ENCODE measurements at places on chromosomes 7 and 10. TPM values are rescaled to one million over a fixed set of nuclear protein-coding genes. Genes with fewer than 3 reads are reported as not detected.
A peak's percentile ranks its signal among the peaks of the same experiment; 100 is the strongest.

- H3K27me3 ChIP-seq: no peaks in the 10 kb centered on the region
- H3K4me1 ChIP-seq: peaks cover 11% of the 10 kb centered on the region
- DNase-seq: no peak
- H3K27ac ChIP-seq: no peak overlapping the region
- H3K4me3 ChIP-seq: no peak overlapping the region
Measured at GRCh38 chr7:129828989-129829736, 123.6 kb downstream of the UBE2H start.

DNA sequence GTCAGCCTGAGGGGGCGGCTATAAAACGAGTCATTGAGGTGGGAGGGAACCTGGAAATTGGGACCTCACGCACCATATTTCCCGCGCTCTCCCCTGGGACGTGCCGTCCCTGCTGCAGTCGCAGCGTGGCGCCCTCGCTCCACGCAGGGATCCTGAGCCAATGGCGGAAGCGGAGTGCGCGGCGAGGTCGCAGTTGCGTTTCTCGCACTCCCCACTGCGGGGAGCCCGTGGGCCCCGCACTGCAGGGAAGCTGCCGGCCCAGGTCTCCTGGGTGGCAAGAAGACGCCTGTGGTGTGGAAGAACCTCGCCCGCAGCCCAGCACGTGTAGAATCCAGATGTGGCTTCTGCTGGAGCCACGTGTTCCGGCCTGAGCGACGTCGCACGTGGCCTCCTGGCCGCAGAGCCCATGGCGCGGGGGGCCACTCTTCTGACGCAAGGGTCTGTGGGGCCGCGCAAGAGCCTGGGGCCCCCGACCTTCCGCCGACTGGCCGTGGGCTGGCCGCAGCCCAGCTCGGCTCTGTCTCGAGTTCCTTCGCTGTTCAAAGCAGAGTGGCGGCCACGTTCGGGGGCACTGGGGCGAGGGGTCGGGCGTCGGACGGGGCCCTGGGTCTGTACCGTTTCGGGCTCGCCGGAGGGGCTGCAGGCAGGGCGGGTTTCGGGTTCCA is 26.4 kb downstream of the HIF1AN start:
- no peak overlapping the region for H3K4me3 ChIP-seq
- no peak overlapping the region for H3K27ac ChIP-seq
- no peaks in the 10 kb centered on the region for H3K4me1 ChIP-seq
- H3K27me3 ChIP-seq: no peaks in the 10 kb centered on the region
- DNase-seq: peak; percentile 85

- no peak for DNase-seq
- H3K4me1 ChIP-seq: no peaks in the 10 kb centered on the region
- H3K27ac ChIP-seq: no peak overlapping the region
- H3K27me3 ChIP-seq: no peaks in the 10 kb centered on the region
- no peaks in the 10 kb centered on the region for H3K36me3 ChIP-seq
Measured at GRCh38 chr10:111439034-111439842, 362.4 kb downstream of the ADRA2A start.

DNA sequence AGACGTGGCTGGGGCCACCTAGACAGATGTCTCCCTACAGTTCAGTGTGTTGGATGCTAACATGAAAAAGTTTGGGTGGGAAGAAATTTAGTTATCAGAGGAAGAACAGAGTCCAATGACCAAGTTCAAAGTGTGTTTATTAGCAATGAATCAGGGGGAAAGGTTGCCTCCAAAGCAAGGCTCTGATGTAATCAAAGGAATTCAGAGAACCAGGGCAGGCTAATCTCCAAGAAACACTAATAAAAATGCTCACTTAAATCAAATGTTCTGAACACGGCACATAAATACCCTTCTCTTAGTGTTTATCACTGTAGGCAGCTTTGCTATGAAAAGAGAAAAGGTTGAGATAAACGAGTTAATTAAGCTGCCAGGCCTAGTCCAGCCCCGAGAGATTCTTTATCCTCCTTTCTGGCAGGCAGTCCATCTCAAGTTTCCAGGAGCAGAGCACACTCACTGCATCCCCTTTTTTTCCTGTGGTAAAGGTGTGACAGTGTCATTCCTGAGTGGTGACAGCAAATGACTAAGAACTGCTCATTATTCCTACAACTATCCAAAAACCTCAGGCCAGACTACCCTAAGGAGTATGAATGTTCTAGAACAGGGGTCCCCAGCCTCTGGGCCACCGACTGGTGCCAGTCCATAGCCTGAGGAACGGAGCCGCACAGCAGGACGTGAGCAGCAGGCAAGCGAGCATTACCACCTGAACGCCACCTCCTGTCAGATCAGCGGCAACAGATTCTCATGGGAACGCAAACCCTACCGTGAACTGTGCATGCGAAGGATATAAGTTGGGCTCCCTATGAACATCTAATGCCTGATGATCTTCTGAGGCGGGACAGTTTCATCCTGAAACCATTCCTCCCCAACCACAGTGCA is 66.9 kb upstream of the FHIP2A start:
- no peaks in the 10 kb centered on the region for H3K36me3 ChIP-seq
- H3K4me3 ChIP-seq: no peak overlapping the region
- H3K27me3 ChIP-seq: no peaks in the 10 kb centered on the region
- DNase-seq: no peak
- H3K27ac ChIP-seq: peak overlapping the region; percentile 11

GRCh38 chr10:119116326-119116951 is 12.5 kb downstream of the DENND10 start:
- peak overlapping the region; percentile 53 for H3K27ac ChIP-seq
- peaks cover 19% of the 10 kb centered on the region for H3K36me3 ChIP-seq

DNA sequence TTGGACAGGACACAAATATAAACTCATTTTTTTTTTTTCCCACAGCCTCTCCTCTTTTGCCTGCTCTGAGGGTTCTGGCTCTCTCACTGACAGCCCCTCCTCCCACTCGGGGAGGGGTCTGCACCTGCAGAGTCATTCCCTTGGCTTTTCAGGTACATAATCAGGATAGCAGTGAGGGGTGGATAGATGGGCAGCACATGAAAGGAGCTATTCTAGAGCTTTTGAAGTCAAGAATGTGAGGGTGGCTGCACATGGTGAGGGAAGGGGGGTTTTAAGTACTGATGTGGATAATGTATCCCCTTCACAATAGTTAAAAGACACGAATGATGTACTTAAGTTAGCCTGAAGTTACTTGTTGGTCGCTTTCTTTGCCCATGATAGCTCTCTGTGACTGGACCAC is 76.2 kb downstream of the CFAP58 start:
- no peak for DNase-seq
- no peaks in the 10 kb centered on the region for H3K36me3 ChIP-seq
- no peak overlapping the region for H3K4me3 ChIP-seq
- H3K27me3 ChIP-seq: no peaks in the 10 kb centered on the region

GRCh38 chr10:83769281-83769820 is 370.0 kb upstream of the GHITM start:
- no peaks in the 10 kb centered on the region for H3K4me1 ChIP-seq
- no peaks in the 10 kb centered on the region for H3K36me3 ChIP-seq

GRCh38 chr10:79116368-79116767 is 47.6 kb downstream of the ZMIZ1 start:
- H3K4me3 ChIP-seq: no peak overlapping the region
- no peaks in the 10 kb centered on the region for H3K27me3 ChIP-seq
- peaks cover 8% of the 10 kb centered on the region for H3K36me3 ChIP-seq
- H3K27ac ChIP-seq: peak overlapping the region; percentile 88
- DNase-seq: no peak
- peaks cover 70% of the 10 kb centered on the region for H3K4me1 ChIP-seq

DNA sequence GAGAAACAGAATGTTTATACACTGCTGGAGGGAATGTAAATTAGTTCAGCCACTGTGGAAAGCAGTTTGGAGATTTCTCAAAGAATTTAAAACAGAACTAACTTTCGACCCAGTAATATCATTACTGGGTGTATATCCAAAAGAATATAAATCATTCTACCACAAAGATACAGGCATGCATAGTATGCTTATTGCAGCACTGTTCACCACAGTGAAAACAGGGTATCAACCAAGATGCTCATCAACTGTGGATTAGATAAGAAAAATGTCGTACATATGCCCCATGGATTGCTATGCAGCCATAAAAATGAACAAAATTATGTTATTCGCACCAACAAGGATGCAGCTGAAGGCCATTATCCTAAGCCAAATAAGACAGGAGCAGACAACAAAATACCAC is 343.1 kb upstream of the KCND2 start:
- H3K27me3 ChIP-seq: no peaks in the 10 kb centered on the region
- no peak overlapping the region for H3K4me3 ChIP-seq
- peak; percentile 10 for DNase-seq
- no peak overlapping the region for H3K27ac ChIP-seq
- no peaks in the 10 kb centered on the region for H3K4me1 ChIP-seq
- H3K36me3 ChIP-seq: no peaks in the 10 kb centered on the region

DNA sequence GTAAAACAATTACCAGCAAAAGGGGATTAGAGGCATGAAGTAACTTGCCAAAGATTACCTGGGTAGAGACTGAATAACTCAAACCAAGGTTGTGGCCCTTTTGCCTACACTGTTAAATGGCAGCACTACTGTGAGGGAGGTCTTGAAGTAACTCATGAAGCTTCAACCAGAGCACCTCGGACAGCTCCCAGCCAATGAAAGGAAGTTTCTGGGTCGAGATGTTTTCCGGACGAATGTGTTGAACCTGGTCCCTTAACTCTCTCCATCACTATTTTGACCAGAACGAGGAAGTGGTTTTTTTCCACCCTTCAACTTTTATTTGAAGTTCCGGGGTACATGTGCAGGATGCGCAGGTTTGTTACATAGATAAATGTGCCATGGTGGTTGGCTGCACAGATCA is 133.6 kb upstream of the PRKCQ start:
- H3K4me1 ChIP-seq: no peaks in the 10 kb centered on the region
- no peaks in the 10 kb centered on the region for H3K27me3 ChIP-seq
- H3K27ac ChIP-seq: no peak overlapping the region
- no peaks in the 10 kb centered on the region for H3K36me3 ChIP-seq

The MMRN2 gene
- 7.9 TPM for total RNA-seq

The STEAP2 gene
- total RNA-seq: 2.9 TPM

The CYP2C8 gene
- 2.8 TPM for total RNA-seq

The NUTM2A gene
- 3.0 TPM for total RNA-seq

The CYP26A1 gene
- total RNA-seq: 1.2 TPM

The PPP1R17 gene
- not detected for total RNA-seq

The SEMA3A gene
- 35.9 TPM for total RNA-seq

The NPC1L1 gene
- total RNA-seq: 0.21 TPM

The FEZF1 gene
- not detected for total RNA-seq

Measured in cardiac muscle cell (in vitro differentiated cells and primary cell).